ENCODE measurements at places on chromosomes 13 and 19.

GRCh38 chr13:98972627-98973026, 5.2 kb downstream of the DOCK9 start:
- DNase-seq = no peak

GRCh38 chr19:1102407-1103131, 1.2 kb upstream of the GPX4 start:
- DNase-seq = no peak

GRCh38 chr19:791567-792305, 5.5 kb upstream of the PTBP1 start:
- DNase-seq = no peak

DNA sequence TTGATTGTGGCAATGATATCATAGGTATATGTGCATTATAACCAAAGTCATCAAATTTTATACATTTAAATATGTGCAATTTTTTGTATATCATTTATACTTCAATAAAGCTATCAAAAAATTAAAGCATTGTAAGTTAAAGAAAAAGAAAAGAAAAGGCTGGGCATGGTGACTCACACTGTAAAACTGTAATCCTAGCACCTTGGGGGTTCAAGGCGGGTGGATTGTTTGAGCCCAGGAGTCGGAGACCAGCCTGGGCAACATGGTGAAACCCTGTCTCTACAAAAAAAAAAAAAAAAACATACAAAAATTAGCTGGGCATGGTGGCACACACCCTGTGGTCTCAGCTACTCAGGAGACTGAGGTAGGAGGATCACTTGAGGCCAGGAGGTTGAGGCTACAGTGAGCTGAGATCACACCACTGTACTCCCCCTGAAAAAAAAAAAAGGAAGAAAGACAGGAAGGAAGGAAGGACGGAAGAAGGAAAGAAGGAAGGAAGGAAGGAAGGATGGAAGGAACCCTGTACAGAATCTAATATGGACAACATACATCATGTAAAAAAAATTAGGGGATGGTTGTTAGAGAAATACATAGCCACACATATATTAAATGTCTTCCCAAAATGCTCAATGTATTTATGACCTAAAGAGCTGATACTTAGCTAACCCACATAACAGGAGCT, 21.7 kb upstream of the SLC25A30 start:
- no peak for DNase-seq

GRCh38 chr19:33221638-33222037, 4.0 kb downstream of the SLC7A10 start:
- DNase-seq = no peak

- no peak for DNase-seq
Measured at GRCh38 chr13:107348471-107348870, 780.5 kb upstream of the ARGLU1 start.

DNA sequence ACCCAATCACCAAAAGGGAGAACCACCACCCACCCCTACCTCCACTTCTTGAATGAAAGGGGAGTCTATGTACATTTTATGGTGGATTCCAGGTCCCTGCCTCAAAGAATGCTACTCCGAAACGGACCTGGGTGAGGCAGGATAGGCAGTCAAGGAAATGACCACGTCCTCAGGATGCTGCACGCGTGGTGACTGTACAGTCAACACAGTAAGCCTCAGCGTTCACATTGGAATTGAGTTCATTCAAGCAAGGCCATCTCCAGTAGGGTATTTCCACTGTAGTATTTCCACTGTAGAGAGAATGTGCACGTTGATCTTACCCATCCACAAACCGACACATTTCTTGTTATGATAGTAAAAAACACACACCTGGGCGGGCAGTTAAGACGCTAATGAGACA, 16.9 kb downstream of the ZSCAN5C start:
- no peak for DNase-seq

- DNase-seq = no peak
Measured at GRCh38 chr13:95724252-95724651, 47.3 kb downstream of the DNAJC3 start.

- DNase-seq = no peak
Measured at GRCh38 chr19:33201886-33202545, 7.9 kb downstream of the LRP3 start.

DNA sequence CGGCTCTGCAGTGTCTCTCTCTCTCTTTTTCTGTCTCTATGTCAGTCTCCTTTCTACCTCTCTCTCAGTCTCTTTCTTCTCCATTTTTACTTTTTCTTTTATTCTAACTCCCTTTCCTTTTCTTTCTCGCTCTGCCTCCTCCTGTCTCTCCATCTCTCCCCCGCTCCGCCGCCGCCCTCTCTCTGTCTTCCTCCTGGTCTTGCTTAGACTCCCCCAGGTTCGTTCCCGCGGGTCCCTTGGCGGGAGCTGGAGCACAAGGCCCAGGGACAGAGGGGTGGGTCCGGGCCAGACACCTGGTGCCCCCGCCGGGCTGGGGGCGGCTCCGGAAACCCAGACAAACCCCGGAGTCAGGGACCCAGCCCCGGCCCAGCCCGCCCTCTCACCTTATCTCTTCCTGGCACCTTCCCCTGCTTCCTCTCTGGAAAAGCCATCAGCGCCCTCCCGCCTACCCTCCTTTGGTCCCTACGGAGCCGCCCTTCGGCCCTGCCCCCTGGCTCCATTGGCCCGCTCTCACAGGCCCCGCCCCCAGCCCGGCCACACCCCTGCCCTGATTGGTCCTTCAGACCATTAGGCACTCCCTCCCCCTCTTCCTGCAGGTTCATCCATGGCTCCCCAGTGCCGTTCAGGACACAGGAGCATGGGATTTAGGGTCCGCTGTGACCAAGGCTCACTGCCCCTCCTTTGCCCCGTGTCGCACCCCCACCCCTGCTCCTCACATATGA, 15.4 kb upstream of the NOP53 start:
- peak; percentile 74 for DNase-seq

DNA sequence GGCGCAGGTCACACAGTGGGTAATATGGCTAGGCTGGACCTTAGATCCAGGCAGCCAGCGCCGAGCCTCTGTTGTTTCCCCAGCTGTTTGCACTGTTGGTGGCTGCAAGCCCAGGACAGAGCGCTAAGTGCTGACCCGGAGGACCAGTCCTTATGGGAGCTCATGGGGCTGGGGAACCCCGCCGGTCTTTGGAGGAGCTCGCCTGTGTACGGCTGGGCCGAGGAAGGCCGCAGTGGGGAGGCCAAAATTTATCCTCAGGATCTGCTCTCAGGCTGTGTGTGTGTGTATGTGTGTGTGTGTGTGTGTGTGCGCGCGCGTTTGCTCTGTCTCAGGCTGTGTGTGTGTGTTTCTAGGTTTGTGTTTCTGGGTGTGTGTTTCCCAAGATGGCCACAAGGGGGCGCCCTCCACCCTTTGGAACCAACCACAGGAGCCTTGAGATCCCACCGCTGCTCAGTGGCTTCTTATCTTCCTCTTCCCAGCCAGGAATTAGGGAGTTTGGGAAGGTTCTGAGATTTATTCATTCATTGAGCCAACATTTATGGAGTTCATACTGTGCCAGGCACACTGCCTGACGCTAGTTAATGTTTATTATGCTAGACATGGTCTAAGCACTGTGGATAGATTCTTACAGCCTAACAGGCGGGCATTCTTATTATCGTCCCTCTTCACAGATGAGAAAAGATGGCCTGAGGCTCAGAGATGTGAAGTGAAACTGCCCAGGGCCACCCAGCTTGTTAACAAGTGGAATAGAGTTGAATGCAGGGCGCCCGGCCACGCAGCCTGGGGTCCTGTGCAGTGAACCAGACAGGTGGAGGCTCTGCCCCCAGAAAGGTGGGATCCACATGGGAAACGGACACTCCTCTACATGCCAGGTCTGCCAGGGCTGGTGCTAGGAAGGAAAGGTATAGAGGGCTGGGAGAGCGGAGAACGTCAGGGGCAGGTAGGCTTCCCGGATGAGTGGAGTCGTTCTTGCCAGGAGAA, 13.0 kb downstream of the PGLYRP1 start:
- DNase-seq = peak; percentile 83

DNA sequence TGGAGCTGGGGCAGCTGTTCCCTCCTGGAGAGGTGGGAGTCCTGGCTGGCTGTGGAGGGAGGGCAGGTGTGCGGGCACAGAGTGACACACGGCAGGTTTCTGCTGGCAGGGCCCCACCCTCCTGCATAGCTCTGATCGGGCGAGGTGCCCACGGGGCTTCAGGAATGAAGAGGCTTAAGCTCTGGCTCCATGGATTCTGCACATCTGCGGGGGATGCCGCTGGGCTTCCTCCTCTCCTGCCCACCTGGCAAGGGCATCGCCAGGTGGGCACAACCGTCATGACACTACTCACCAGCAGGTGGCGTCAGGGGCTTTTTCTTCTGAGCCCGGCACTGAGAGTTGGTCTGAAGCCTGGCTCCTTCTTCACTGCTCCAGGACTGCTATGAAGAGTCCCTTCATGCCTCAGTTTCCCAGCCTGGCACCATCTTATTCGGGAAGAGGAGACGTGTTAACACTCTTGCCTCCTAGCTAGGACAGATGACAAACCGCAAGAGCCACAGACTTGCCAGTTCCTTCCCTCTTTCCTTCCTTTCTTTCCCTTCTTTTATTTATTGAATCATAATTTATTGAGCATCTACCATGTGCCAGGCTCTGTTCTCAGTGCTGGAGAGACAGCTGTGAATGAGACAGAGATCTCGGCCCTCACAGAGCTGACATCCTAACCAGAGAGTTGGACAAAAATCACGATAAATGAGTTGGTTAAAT, 15.2 kb upstream of the PAK4 start:
- DNase-seq = peak; percentile 79

DNA sequence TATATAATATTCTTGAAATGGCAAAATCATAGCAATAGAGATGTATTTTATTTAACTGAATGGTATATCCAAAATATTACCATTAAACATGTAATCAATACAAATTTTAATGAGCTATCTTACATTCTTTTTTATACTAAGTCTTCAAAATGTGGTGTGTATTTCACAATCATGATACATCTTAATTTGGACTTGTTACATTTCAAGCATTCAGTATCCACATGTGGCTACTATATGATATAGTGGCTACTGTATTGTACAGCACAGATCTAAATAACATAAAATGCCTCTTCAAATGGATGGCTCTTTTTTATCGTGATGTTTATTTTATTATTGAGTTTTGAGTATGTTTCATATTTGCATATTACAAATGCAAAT, 8.0 kb downstream of the TEX101 start:
- no peak for DNase-seq

DNA sequence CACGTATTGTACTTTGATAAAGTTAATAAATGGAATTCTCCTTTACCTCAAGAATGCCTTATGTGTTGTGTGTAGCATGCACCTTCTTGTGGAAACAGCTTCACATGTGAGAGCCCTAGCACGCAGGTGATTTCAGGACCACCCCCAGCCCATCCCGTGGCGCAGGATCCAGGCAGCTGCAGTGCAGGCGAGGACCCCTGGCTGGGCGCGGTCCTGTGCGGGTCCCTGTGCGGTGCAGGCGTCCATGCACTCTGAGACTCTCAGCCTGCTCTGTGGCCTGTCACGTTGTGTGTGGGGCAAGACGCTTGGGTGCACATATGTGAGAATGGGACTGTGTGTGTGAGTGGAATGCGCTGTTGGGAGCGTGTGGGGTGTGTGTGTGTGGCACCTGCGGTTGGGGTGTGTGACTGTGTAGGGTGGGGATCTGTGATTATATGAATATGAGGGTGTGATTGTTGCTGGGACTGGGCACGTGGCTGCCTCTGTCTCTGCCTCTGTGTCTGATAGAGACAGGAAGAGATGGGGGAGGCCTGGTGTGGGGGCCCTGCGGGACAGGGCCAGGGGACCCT, 30.8 kb downstream of the WTIP start:
- DNase-seq = no peak

GRCh38 chr13:109422161-109422560, 364.2 kb downstream of the IRS2 start:
- no peak for DNase-seq

- no peak for DNase-seq
Measured at GRCh38 chr13:93951108-93951507, 528.4 kb downstream of the DCT start.

DNA sequence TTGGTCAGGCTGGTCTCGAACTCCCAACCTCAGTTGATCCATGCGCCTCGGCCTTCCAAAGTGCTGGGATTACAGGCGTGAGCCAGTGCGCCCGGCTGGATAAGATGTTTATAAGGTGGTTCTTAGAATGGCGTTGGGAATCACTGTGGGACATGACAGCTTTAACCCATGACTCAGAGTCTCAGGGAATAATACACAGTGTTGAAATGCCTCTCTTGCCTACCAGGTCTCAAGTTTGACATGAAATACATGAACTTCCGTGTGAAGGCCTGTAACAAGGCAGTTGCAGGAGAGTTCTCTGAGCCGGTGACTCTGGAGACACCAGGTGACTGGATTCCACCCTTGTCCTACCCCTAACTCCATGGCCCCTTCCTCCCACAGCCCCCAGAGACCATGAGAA, 12.6 kb downstream of the FSD1 start:
- no peak for DNase-seq

DNA sequence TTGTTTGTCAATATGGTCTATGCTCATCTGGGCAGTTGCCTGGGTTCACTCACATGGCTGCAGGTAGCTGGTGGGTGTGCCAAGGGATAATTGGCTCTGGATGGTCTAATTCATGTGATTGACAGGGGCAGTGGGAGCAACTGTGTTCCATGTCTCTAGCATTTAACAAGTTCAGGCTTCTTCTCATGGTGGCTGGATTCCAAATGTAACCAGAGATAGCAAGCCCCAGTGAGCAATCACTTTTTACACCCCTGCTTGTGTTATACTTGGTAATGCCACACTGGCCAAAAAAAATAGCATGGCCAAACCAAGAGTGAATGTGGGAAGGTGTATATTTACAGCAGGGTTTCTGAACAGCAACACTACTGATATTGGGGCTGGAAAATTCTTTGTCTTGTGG, 89.6 kb upstream of the TNFSF11 start:
- DNase-seq = no peak

DNA sequence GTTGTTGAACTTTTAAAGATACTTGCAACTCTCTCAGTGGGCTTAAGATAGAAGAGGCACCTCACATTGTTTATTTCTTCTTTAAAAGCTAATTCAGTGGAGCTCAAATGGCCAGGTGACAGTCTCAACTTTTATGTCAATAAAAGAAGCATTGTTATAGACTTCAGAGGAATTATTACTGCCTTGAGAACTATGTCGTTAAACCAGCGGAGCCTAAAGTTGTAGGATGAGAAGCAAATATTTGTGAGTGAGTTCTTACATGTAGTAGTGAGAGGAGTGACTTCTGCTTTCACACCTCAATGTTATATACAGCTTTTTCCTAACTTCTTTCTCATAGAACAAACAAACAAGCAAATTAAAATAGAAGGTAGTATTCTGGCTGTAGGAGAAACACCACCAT, 31.2 kb upstream of the DGKH start:
- DNase-seq = no peak

All from testis (tissue), 5 donors.